ENCODE measurements at places on chromosomes 5 and 9. TPM values are rescaled to one million over a fixed set of nuclear protein-coding genes. Genes with fewer than 3 reads are reported as not detected.

The CFAP157 gene
- 0.10 TPM for total RNA-seq

DNA sequence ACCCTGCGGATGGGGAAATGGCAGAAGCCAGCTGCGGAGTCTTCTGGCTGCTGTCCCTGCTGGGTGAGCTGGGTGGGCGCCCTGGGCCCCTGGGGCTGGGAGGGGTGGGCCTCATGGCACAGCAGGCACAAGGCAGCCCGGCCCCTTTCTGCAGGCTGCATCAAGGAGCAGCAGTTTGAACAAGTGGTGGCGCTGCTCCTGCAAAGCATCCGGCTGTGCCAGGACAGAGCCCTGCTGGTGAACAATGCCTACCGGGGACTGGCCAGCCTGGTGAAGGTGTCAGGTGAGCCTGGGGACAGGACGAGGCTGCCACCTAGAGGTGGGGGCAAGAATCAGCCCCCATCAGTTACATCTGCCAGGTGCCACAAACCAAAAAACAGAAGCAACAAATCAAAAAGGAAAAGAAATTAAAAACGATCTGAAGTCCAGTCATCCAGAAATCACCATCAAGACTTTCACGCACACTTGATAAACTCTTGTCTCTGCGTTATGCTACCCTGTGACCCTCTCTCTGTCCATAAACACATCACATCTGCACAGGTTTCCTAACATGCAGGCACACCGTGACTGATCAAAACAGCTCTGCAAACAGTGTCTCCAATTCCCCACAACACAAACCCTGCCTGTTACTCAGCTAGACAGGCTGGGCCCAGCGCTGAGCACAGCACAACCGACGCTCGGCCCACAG, 13.9 kb downstream of the REXO4 start:
- DNase-seq, result peak; percentile 75

GRCh38 chr5:28468166-28468565, 1429.8 kb upstream of the CDH9 start:
- no peak for DNase-seq

DNA sequence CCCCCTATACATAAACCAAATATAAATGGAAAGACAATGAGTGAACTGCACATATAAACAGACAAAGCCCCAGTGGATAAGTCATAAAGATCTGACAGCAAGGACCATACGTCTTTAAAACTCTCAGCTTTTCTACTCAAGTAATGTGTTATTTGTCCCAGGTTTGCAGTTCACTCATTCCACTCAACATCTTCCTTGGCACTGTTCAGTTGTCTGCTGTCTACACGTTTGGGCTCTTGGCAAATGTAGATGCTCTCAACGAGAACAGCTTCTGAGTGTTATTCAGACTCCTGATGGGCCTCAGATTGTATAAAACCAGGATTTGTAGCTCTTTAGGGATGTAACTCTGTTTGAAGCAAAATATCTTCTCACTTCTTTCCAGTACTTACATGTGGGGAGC, 198.2 kb upstream of the SEMA6A start:
- DNase-seq, result no peak

GRCh38 chr5:126274763-126275125, 148.5 kb upstream of the GRAMD2B start:
- no peak for DNase-seq

DNA sequence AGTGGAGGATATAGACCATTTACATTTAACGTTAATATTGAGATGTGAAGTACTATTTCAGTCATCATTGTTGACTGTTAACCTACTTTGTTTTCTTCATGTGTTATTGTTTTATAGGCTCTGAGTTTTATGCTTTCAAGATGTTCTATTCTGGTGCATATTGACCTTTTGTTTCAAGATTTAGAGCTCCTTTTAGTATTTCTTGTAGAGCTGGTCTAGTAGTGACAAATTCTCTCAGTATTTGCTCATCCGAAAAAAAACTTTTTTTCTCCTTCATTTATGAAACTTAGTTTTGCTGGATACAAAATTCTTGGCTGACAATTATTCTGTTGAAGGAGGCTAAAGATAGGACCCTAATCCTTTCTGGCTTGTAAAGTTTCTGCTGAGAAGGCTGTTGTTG, 91.3 kb downstream of the INVS start:
- no peak for DNase-seq

DNA sequence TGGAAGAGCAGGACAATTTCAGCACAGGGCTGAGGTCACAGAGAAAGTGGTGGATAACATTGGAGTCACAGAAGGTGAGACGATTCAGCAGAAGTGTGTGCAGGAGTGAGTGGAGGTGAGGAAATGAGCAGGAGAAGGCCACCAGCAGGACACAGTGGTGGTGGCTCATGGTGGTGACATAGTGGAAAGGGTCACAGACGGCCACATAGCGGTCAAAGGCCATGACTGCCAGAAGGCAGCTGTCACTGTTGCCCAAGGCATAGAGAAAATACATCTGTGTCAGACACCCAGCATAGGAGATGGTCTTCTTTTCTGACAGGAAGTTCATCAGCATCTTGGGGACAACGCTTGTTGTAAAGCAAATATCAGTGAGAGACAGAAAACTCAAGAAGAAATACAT, 15.0 kb downstream of the OR1N2 start:
- no peak for DNase-seq

- DNase-seq, result no peak
These were observed 24.5 kb downstream of the IGIP start for GRCh38 chr5:140150201-140150600.

GRCh38 chr5:24916863-24917262, 272.1 kb upstream of the CDH10 start:
- no peak for DNase-seq

The B4GALT7 gene
- 15.4 TPM for total RNA-seq

GRCh38 chr5:157689942-157690689, 18.8 kb downstream of the C5orf52 start:
- peak; percentile 60 for DNase-seq

- DNase-seq, result no peak
These were observed 408.9 kb upstream of the SMARCA2 start for GRCh38 chr9:1606253-1606652.

DNA sequence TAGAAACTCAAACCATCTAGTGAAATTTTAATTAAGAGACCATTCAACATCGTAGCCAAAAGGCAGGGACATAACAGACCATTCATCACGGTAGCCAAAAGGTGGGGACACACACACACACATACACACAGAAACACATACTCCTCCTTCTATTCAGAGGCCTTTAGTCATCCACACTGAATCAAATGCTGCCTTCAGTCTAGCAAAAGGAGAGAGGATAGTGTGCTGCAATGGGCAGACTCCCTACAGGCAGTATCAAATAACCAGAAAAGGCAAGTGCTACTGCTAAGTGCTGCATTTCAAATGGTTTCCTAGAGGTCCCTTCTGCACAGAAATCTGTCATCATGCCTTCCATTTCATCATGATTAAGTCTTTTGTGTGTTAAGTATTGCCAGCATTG, 303.9 kb downstream of the TRIM32 start:
- no peak for DNase-seq

DNA sequence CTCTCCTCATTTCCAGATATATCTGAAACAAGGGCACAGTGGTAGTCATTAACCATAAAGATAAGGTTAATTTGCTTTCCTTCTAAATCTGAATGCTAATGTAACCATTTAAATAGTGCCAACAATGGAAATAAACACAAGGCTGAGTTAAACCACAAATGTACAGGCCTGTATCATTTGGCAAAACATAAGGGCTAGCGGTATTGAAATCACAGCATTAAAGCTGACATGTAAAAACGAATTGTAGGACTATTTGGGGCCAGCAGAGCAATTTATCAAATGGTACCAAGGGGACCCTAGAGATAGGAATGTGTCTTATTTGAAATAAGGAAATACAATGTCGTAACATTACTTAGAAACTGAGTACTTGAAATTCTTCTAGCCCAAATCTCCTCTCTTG, 247.5 kb upstream of the RPS23 start:
- DNase-seq, result no peak

The SNCAIP gene
- total RNA-seq, result not detected

DNA sequence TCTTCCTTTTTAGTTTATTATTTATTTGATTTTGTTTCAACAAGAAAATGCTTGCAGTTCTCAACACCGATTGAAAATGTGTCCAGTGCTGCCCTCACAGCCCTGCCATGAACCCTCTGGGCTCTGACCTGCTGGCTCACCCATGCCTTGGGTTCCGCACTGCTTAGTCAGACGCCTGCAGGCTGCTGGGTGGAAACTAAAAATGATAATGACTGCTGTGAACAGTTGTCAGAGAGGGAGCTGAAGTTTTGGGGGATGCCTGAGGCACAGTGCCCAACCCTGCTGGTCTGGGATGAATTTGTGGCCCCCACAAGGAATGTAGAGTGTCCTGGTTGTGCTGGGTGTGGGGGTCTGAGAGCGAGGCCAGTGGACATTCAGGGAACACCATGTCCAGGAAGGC, 22.2 kb upstream of the CFAP157 start:
- no peak for DNase-seq

- DNase-seq, result no peak
These were observed 112.2 kb upstream of the SMC2 start for GRCh38 chr9:103981912-103982311.

The INSL4 gene
- not detected for total RNA-seq

GRCh38 chr9:124302921-124303320, 45.2 kb downstream of the NEK6 start:
- DNase-seq, result no peak

The POLK gene
- total RNA-seq, result 33.9 TPM

The NSUN2 gene
- 78.5 TPM for total RNA-seq

DNA sequence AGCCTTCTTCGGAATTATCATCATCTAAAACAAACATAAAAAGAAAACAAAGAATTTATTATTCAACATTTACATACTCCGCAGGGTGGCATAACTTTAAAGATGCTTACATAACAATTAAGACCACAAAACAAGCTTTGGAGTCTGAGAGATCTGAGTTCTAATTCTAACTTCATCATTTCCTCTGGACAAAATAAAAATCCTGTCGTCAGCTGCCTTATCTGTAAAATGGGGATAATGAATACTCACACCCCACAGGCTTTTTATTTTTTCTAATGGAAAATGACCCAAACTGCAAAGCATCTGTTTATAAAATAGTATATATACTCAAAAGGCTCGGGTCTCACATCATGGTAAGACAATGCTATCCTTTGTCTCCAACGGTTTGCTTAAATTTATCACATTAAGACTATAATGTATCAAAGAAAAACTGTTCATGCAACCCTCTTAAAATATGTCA, 4.3 kb downstream of the ARRDC3 start:
- no peak for DNase-seq
